ENCODE measurements at places on chromosomes 3 and 15.

GRCh38 chr3:104911376-104911775 lies 455.3 kb upstream of the ALCAM start:
- DNase-seq, result no peak

DNA sequence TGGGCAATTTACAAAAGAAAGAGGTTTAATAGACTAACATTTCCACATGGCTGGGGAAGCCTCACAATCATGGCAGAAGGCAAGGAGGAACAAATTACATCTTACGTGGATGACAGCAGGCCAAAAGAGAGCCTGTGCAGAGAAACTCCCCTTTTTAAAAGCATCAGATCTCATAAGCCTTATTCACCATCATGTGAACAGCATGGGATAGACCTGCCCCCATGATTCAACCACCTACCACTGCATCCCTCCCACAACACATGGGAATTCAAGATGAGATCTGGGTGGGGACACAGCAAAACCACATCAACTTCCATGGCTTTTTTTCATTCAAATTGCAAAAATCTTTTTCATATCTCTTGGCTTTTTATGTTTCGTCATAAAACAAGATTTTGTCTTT lies 67.6 kb upstream of the GADL1 start:
- DNase-seq, result no peak

DNA sequence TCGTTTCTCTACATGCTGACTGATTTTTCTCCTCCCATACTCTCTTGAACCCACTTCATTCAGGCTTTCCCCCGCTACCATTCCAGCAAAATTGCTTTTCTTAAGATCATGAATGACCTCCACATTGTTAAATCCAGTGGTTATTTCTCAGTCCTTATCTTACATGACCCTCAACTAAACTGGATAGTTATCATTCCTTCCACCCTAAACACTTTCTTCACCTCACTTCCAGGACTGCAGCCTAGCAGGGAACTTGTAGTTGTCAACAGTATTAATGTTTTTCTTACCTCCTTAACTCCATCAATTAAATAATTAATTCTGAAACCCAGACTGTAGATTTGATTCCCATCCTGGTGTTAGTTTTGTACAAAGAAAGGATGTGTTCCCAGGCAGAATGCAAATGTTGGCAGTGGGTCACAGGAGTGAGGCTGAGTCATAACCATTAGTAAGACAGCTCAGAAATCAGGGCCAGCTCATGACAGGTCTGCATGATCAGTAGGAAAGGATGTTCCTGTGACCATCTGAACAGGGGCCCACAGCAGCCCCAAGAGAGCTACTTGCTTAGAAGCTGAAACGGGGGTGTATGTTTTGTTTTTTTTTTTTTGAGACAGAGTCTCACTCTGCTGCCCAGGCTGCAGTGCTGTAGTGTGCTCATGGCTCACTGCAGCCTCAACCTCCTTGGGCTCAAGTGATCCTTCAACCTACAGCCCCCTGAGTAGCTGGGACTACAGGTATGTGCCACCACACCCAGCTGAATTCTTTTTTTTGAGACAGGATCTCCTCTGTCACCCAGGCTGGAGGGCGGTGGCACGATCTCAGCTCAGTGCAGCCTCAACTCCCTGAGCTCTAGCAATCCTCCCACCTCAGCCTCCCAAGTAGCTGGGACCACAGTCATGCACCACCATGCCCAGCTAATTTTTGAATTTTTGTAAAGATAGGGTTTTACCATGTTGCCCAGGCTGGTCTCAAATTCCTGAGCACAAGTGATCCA lies 9.1 kb downstream of the BCL2L10 start:
- DNase-seq, result no peak

DNA sequence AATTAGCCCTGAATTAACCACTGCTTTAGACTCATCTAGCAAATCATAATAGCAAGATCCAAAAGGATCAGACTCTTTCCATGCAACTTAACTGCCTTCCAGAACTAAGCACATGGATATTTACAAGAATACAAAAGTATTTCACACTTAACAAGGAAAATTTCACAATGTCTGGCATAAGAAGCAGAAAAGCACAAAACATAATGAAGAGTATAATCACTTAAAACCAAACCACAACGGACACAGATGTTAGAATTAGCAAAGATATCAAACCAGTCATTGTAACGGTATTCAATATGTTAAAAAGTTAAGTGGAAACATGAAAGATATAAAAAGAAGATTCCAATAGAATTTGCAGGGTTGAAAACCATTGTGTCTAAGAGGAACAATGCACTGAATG lies 51.5 kb upstream of the COL6A6 start:
- DNase-seq, result no peak

Measured in activated naive CD4-positive, alpha-beta T cell treated with Interleukin-2 at 50 U/mL for 16 hours (primary cell).